Common myeloid progenitor, CD34-positive (primary cell): ENCODE measurements at places on chromosomes 6 and 20.

DNA sequence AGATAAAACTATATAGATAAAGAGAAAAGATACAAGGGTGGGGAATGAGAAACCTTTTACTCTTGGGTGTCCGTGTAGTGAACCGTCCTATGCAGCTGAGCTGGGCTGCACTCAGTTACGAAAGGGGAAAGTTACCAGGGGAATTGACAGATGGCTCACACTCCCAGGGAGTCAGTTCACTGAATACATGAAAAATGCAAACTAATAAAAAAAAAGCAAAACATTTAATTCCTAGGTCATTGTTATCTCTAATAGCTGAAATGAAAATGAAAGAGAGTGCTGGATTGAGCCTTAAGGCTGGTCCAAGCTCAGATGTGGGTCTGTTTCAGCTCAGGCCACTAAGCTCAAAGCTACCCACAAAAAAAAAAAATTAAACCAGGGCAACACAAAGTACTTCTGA, 138.0 kb downstream of the THBS2 start:
- no peak for DNase-seq
- no peaks in the 10 kb centered on the region for H3K4me1 ChIP-seq
- no peak overlapping the region for H3K27ac ChIP-seq
- no peaks in the 10 kb centered on the region for H3K36me3 ChIP-seq
- H3K4me3 ChIP-seq, result no peak overlapping the region
- H3K27me3 ChIP-seq, result no peaks in the 10 kb centered on the region

DNA sequence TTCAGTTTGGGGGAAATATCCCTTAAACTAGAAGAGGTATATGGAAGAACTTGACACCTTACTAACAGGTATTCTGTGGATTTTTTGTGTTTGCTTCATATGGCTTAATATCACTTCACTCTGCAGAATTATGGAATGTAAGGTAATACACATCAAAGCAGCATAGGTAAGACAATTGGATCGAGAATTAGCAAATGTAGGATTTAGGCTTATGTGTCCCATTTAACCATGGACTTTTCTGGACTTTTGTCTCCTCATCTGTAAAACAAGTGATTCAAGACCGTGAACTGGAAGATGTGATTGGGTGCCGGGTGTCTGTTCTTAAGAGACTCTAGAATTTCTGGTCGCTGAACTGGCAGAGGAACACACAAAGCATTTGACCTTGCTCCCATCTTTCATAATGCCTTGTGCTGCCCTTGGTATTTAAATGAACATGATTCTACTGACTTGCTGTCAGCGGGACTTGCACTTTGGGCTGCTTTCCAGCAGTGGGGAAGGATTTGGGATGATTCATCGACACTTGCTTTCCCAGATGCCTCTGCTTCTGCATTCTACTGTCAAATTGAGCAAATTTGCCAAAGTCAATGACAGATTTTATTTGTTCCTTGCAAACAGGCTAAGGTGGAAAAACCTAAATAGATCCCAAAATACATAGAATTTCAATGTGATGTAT, 199.8 kb downstream of the PLCB1 start:
- H3K27me3 ChIP-seq, result no peaks in the 10 kb centered on the region
- H3K36me3 ChIP-seq, result no peaks in the 10 kb centered on the region
- no peak for DNase-seq
- H3K4me1 ChIP-seq, result no peaks in the 10 kb centered on the region
- H3K27ac ChIP-seq, result no peak overlapping the region

DNA sequence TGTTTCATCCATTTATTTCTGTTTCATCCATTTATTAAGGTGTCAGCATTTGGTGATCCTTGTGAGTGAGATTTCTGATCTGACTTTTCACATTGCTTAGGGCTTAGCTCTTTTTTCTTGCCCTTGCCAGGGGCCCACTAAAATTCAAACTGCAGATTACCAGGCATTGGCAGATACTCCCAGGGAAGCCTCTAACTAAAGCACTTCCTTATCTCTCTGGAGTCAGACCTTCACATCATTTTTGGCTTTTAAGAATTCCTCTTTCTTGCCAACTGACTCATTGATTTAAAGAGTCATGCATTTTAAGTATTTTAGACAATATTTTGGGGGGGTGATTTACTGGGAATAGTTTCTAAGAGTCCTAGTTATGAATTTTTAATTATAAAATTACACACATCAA, 2.6 kb upstream of the WFDC8 start:
- DNase-seq, result peak; percentile 5
- peaks cover 7% of the 10 kb centered on the region for H3K27me3 ChIP-seq
- H3K4me3 ChIP-seq, result no peak overlapping the region
- H3K27ac ChIP-seq, result no peak overlapping the region

DNA sequence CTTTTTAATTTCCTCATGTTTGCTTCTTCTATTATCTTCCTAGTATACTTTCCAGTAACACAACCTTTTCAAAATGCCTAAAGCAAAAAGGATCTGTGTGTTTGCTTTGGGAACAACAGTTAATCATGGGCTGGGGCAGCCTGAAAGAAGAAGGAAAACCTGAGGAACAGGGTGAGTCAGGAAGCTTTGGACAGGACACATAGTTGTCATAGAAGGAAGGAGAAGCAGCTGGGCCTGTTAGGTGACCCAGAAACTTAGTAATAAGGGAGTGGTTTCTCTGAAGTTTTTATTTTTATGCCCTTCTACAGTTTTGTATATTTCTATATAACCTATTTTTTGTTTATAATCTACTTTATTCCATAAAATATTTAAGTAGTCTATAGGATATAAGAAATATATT, 61.4 kb downstream of the CD24 start:
- no peaks in the 10 kb centered on the region for H3K27me3 ChIP-seq
- no peaks in the 10 kb centered on the region for H3K4me1 ChIP-seq
- DNase-seq, result no peak

- no peaks in the 10 kb centered on the region for H3K27me3 ChIP-seq
- H3K27ac ChIP-seq, result no peak overlapping the region
These were observed 43.0 kb downstream of the GOPC start for GRCh38 chr6:117559299-117559698.

GRCh38 chr20:24303393-24304170, 165.8 kb upstream of the SYNDIG1 start:
- no peaks in the 10 kb centered on the region for H3K36me3 ChIP-seq
- no peak overlapping the region for H3K27ac ChIP-seq
- no peak overlapping the region for H3K4me3 ChIP-seq
- peaks cover 10% of the 10 kb centered on the region for H3K4me1 ChIP-seq
- no peaks in the 10 kb centered on the region for H3K27me3 ChIP-seq
- no peak for DNase-seq

- H3K4me1 ChIP-seq, result no peaks in the 10 kb centered on the region
- H3K27ac ChIP-seq, result no peak overlapping the region
- peaks cover 8% of the 10 kb centered on the region for H3K36me3 ChIP-seq
- peak; percentile 36 for DNase-seq
- no peaks in the 10 kb centered on the region for H3K27me3 ChIP-seq
- no peak overlapping the region for H3K4me3 ChIP-seq
These were observed 293.0 kb downstream of the RNGTT start for GRCh38 chr6:88670369-88670768.

- H3K36me3 ChIP-seq, result no peaks in the 10 kb centered on the region
- no peak overlapping the region for H3K27ac ChIP-seq
- H3K4me3 ChIP-seq, result no peak overlapping the region
- no peaks in the 10 kb centered on the region for H3K27me3 ChIP-seq
These were observed 67.2 kb downstream of the PKIB start for GRCh38 chr6:122677406-122677805.

- no peaks in the 10 kb centered on the region for H3K36me3 ChIP-seq
- peak within 1 kb of the TSS; percentile 89 for H3K4me3 ChIP-seq
- peak; percentile 68 for DNase-seq
- H3K4me1 ChIP-seq, result peaks cover 19% of the 10 kb centered on the region
These were observed at the start of gene GPSM3 for GRCh38 chr6:32192608-32193039. TSS of gene GPSM3 (minus strand) at chr6:32192643. CDS start at chr6:32192513, 130 bp downstream.

- peaks cover 11% of the 10 kb centered on the region for H3K27me3 ChIP-seq
- no peak overlapping the region for H3K27ac ChIP-seq
- H3K36me3 ChIP-seq, result no peaks in the 10 kb centered on the region
- DNase-seq, result no peak
These were observed 9.6 kb downstream of the TMEM239 start for GRCh38 chr20:2825761-2826160.

- H3K4me3 ChIP-seq, result no peak overlapping the region
- H3K36me3 ChIP-seq, result peaks cover 5% of the 10 kb centered on the region
- no peaks in the 10 kb centered on the region for H3K27me3 ChIP-seq
- DNase-seq, result no peak
- no peaks in the 10 kb centered on the region for H3K4me1 ChIP-seq
- H3K27ac ChIP-seq, result no peak overlapping the region
These were observed 187.4 kb upstream of the SNX9 start for GRCh38 chr6:157635388-157636244.

DNA sequence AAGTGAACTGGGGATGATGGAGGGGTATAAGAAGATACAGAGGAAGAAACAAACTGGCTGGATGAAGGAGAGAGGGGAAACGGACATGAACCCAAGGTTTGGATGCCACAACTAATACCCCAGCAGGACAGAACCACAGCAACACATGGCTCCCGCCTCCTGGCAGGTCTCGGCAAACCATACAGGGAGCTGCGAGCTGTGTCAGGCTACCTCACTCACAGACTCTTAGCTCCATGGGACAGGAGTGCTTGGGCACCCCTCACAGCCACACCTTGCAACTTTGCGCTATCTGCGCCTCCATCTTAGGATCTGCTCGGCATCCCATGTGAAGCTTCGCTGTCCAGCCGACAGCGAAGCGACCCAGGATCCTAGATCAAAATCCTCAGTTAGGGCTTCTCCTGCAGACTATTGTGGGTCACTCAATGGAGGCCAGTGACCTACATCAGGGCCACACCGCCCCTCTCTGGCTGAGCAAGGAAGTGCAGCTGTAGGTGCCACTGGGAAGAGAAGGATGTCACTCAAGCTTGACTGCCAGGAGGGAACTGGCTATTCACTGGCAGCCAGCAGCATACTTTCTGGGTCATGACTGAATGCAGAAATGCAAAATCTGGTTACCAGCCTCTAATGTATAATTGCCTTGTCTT, 174.4 kb upstream of the RIN2 start:
- no peaks in the 10 kb centered on the region for H3K36me3 ChIP-seq
- peak; percentile 59 for DNase-seq
- no peak overlapping the region for H3K4me3 ChIP-seq
- no peaks in the 10 kb centered on the region for H3K27me3 ChIP-seq
- H3K4me1 ChIP-seq, result no peaks in the 10 kb centered on the region

- no peaks in the 10 kb centered on the region for H3K27me3 ChIP-seq
- DNase-seq, result peak; percentile 50
- no peaks in the 10 kb centered on the region for H3K36me3 ChIP-seq
- no peak overlapping the region for H3K4me3 ChIP-seq
These were observed 105.4 kb upstream of the AKIRIN2 start for GRCh38 chr6:87807475-87807874.

GRCh38 chr6:119255492-119255891, 94.1 kb downstream of the MAN1A1 start:
- H3K27me3 ChIP-seq, result no peaks in the 10 kb centered on the region
- no peak overlapping the region for H3K27ac ChIP-seq
- no peak for DNase-seq
- H3K36me3 ChIP-seq, result no peaks in the 10 kb centered on the region

DNA sequence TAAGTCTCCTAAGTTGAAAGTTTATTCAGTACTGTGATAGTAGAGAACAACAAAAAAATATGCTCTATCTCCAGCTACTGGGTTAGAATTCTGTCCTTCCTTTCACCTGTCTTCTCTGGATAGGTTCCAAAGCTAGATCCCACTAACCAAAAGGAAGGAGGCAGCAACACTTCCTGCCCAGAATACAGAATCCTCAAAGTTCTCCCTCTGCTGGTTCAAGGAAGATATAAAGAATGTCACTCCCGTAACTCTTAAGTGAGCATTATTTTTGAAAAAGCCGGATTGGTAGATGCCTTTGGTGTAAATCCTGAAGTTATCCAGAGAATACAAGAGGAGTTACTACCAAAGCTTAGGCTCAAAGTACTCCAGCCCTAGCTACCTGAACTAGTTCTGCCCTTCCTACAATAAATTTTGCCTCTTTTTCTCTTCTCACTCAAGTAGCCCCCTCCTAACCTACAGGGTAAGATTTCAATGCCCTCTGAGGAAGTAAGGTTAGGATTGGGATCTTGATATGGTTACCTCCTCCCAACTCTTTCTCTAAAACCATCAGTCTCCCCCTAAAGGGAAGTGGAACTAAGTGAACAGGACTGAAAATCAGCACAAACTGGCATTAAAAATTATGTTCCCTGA, 26.0 kb upstream of the CRIP3 start:
- no peaks in the 10 kb centered on the region for H3K27me3 ChIP-seq
- H3K36me3 ChIP-seq, result peaks cover 14% of the 10 kb centered on the region
- H3K4me1 ChIP-seq, result peaks cover 5% of the 10 kb centered on the region

GRCh38 chr6:116876635-116877611, at the start of gene RFX6:
TSS of gene RFX6 (plus strand) at chr6:116877242. CDS start at chr6:116877276, 34 bp downstream.
- peaks cover 18% of the 10 kb centered on the region for H3K27me3 ChIP-seq
- H3K4me3 ChIP-seq, result peak within 1 kb of the TSS; percentile 57
- peaks cover 11% of the 10 kb centered on the region for H3K4me1 ChIP-seq
- H3K27ac ChIP-seq, result no peak within 1 kb of the TSS
- H3K36me3 ChIP-seq, result no peaks in the 10 kb centered on the region
- DNase-seq, result no peak

DNA sequence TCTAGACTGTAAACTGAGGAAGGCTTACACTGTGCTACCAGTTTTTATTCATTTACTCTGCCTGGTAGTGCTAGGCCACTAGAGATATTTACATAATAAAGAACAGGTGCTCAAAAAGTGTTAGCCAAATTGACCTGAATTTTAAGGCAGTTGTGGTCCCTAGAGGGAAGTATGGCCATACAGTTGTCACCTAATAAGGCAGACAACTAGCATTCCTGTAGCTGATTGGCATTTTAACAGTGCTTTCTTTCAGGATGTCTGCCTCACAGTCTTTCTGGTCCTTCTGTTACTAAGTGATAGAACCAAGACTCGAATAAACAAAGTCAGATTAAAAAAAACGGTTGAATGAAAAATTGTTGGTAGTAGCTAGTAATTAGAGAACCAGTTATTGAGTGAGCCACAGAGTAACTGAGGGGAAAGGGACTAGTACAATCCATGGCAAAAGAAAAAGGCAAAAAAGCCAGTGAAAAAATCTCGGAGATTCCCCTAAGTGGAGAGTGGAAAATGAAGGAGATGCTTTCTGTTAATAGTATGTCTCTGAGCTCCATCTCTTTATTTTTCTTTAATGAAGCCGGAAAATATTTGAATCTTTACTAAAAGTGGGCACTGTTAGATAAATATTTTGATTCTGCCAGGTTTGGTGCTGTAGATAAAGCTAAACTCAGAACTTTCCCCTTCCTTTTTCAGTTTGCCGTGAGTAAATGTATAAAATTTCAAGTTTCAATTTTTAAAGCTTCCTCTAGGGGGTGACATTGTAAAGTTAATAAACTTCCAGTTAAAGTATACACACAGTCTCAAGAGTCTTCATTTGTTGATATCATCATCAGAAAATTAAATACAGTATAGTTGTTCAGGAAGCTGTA, 9.1 kb downstream of the VTA1 start:
- H3K27me3 ChIP-seq, result no peaks in the 10 kb centered on the region
- H3K36me3 ChIP-seq, result peaks cover under 1% of the 10 kb centered on the region
- H3K27ac ChIP-seq, result peak overlapping the region; percentile 56
- H3K4me1 ChIP-seq, result no peaks in the 10 kb centered on the region
- DNase-seq, result peak; percentile 45

DNA sequence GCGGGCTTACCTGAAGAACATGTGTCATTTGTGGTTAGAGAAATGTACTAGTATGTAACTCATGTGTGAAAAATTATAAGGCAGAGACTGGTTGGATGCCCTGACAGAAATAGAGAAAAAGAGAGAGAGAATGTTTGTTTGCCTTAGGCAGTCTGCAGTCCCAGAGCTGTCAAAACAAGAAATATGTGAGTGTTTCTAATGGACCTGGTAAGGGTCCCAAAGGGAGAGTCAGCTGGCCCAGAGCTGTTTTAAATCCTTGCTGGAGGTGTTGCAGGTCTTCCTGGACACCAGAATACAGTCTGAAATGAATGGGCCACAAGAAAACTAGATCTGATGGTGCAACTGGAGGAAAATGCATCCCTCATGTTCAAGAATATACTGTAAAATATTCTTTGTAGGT, 158.3 kb upstream of the OGFRL1 start:
- no peaks in the 10 kb centered on the region for H3K36me3 ChIP-seq
- H3K27ac ChIP-seq, result no peak overlapping the region
- no peaks in the 10 kb centered on the region for H3K4me1 ChIP-seq
- H3K4me3 ChIP-seq, result no peak overlapping the region
- no peak for DNase-seq
- H3K27me3 ChIP-seq, result no peaks in the 10 kb centered on the region
